ENCODE measurements at places on chromosomes 3 and 15.

- DNase-seq: no peak
These were observed 146.3 kb downstream of the GMNC start for GRCh38 chr3:190716211-190716610.

DNA sequence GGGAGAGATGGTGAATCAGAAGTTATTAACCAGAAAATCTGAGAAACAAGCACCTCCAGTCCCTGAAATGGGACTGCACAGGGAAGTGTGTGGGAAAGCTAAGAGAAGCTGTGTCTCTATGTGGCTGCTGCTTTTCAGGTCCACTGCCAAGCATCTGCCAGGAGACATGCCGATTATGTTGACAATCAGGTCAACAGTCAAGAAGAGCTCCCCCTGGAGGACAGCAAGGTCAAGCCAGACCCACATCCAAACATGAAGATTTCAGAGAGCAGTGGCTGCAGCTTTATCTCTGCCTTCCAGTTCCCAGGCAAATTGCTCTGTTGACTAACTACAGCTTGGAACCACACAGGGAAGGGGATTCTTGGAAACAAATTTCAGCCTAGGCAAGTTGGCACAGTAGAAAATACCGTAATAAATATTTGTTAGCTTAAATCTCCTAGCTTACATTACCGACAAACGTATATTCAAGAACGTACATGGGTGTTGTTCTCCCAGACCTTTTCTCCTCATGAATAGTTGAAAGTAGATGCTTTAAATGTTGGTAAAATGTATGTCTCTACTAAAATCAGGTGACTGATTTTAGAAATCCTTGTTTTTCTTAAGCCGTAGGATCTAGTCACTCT lies 394.5 kb upstream of the RARB start:
- DNase-seq: no peak

- no peak for DNase-seq
These were observed 231.1 kb downstream of the ADAMTS9 start for GRCh38 chr3:64456674-64457073.

DNA sequence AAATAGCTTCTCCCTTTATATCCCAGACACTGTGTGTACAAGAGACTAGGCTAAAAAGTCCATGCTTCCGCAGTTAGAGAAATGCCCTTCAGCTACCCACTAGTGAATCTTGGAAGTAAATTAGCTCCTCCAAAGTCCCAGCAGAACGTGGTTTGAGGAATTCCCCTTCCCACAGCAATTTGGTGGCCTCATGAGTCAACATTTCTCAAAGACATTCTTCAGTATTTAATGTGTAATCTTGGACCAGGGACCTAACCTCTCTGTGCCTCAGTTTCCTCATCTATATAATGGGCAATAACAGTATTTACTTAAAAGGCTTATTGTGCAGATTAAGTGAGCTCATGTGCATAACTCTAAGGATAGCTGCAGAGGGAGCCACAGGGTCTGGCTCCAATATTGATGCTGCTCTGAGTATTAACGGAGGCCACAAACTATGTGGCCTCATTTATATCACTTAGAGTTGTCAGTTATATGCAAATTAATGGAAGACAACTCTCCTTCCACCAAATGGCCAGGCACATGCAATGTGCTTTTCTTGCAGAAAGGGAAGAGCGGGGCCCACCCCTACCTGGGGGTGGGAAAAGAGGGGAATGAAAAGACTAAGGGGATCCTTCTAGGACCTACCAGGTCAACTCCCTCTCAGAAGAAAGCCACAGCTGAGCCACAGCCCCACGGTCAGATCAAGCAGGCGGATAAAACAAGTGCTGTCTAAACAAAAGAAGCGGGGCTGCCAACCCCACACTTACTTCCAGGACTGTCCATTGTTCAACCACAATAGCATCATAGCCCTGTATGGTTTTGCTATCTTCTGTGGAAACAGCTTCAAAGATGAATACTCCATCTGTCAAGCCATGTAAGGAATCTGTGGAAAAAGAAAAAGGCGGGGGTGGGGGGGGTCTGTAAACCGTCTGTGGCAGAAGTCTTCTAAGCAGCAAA lies 92.4 kb downstream of the OXNAD1 start:
- no peak for DNase-seq

DNA sequence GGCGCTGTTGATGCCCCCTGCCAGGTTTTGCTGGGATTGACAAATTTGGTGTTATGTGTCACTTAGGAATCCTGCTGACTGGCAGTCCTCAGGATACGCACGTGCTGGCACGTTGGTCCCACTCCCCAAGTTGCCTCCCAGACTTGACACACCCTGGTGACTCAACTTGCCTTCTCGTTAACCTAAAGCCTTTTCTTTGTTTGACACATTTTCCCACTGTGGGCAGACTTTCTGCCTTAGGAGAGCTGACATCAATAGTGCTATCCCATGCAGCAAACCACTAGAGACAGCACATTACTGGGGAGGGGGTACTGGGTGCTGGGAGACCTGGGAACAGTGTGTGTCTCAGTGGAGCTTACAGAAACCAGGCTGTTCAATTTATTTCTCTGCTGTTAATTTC lies 104.3 kb downstream of the OXNAD1 start:
- no peak for DNase-seq

- DNase-seq: no peak
These were observed 1.9 kb downstream of the FES start for GRCh38 chr15:90886291-90886614.

GRCh38 chr3:71583566-71584393 lies at the start of gene FOXP1:
FOXP1 (minus strand) TSS chr3:71583728; CDS start chr3:71198381, 385,347 bp downstream.
- DNase-seq: peak; percentile 73

- peak; percentile 11 for DNase-seq
These were observed 106.7 kb upstream of the TNIK start for GRCh38 chr3:171566803-171567422.

- peak; percentile 4 for DNase-seq
These were observed 125.0 kb downstream of the CHSY1 start for GRCh38 chr15:101126618-101127505.

DNA sequence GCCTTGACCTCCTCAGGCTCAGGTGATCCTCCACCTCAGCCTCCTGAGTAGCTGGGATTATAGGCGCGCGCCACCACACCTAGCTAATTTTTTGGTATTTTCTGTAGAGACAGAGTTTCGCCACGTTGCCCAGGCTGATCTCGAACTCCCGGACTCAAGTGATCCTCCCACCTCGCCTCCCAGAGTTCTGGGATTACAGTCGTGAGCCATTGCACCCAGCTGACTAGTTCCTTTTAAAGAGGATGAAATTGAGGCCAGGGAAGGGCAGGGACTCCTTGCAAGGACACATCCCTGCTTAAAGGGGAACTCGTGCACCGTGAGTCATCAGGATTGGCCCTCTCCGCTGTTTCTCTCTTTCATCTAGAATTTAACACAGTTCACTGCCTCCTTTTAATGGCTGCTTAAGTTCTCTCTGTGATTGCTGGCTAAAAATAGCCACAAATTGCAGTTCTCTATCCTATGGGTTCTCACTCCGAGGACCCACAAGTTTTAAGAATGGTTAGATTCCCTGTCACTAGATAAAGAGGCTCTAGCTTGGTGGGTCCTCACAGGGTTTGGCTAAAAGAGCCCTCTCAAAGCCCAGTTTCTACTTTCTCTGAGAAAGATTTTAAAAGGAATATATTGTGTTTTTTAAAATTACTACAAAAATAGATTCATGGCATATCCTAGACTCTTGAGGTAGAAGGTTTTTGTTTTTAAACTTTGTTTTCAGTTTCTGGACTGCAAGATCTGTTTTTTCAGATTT lies 1.4 kb downstream of the CRTAP start:
- peak; percentile 11 for DNase-seq

DNA sequence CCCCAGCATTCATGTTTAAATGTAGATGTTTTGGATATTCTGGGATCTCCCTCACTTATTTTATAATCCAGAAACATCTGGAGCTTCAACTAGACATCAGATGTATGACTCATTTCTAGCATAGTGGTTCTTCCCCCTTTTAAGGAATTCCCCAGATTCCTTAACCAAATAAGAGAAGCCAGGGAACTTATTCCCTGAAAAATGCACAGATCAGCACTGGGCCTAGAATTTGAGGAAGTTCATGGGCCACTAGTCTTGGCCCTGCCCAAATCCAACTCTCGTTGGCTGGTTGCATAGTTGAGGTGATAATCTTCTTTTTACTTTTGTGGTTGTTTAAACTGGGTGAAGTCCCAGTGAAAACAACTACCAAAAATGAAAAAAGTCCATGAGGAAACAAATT lies 20.4 kb downstream of the RARRES1 start:
- DNase-seq: no peak

- no peak for DNase-seq
These were observed 28.5 kb downstream of the SLC6A6 start for GRCh38 chr3:14430706-14431451.

DNA sequence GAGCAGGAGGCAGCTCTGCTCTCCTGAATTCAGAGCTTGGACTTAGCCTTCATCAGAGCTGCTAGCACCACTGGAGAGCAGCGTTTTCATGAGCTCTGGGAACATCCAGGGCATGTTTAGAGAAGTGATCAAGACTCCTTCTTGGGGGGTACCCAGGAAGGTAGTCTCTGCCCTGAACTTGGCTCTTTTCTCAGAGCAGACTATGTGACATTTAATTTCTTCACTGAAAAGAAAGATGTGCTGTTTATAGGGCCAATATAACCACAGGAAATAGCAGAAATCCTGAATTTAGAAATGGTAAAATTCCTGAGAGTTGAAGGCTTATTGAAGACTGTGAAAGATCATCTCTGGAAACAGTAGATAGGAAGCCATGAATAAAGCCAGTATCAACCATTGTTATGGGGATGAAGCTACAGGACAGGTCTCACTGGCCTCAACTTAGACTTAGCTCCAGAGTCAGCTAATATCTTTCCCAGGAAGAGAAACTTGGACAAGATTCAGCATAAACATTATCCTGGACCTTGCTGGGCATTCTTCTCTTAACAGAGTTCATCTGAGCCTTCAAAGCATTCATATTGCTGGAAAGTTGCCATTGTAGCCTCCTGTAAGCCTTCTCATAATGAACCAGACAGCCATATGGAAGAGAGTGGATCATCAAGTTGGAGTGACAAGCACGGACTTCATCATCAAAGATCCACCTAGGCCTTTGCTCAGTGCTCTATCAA lies 386.6 kb upstream of the THBS1 start:
- DNase-seq: no peak

Measured in CD4-positive, alpha-beta T cell treated with Interleukin-6 for 4 hours (primary cell).